ENCODE measurements at places on chromosomes 3 and 15. TPM values are rescaled to one million over a fixed set of nuclear protein-coding genes. Genes with fewer than 3 reads are reported as not detected.

Gene LRTM1
- total RNA-seq: not detected

Gene ZNF639
- total RNA-seq: 43.7 TPM

Gene B3GALNT1
- total RNA-seq: 0.18 TPM

Gene IL5RA
- not detected for total RNA-seq

Gene CP
- 7.3 TPM for total RNA-seq

Gene POTEB3
- not detected for total RNA-seq

Gene TMEM202
- not detected for total RNA-seq

Gene SH2D7
- not detected for total RNA-seq

Gene CCNL1
- total RNA-seq: 110 TPM

Gene MTHFS
- 12.6 TPM for total RNA-seq

Gene LEKR1
- total RNA-seq: not detected

Gene PSTPIP1
- 5.2 TPM for total RNA-seq

Gene MFSD1
- 18.9 TPM for total RNA-seq

Gene ZPLD1
- not detected for total RNA-seq

Gene SLC22A13
- 0.29 TPM for total RNA-seq

Gene TMEM158
- 0.31 TPM for total RNA-seq

Gene SLC28A2
- total RNA-seq: not detected

Gene STRC
- not detected for total RNA-seq
